Fibroblast of skin of back (primary cell): ENCODE measurements at places on chromosomes 1 and 21.

DNA sequence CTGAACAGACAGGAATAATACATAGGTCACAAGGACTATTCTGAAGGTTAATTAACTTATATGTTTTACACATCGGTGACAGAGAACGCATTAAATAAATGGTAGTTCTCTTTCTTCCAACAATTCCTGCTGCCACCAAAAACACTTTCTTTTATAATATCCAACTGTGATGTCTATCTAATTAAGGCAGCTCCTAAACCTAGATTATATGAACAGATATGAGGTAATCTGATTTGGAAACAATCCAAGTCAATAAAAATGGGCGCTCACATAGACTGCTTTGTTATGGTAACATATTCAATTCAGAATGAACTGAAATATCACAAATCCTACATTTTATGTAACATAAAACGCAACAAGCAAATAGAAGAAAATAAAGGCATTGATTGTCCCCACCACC lies 16.0 kb downstream of the CYYR1 start:
- DNase-seq: no peak

DNA sequence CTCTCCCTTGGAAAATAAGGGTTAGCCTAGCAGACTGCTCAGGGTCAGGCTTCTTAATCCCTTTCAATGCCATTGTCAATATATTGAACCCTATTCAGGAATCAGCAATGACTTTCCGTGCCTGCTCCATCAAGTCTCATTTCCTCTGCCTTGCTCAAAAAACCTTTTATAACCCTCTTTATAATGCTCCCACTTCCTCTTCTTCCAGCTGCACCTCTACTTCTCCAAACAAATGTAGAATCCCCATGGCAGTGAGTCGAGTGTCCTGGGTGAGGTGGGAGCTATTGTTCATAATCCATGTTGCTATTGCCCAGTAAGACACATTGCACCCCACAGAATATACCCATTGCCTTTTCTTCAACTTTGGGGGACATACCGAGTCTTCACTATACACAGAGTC lies 58.6 kb downstream of the OLIG1 start:
- DNase-seq: no peak

GRCh38 chr1:42922687-42923366 lies 35.8 kb downstream of the SLC2A1 start:
- peak; percentile 79 for DNase-seq

DNA sequence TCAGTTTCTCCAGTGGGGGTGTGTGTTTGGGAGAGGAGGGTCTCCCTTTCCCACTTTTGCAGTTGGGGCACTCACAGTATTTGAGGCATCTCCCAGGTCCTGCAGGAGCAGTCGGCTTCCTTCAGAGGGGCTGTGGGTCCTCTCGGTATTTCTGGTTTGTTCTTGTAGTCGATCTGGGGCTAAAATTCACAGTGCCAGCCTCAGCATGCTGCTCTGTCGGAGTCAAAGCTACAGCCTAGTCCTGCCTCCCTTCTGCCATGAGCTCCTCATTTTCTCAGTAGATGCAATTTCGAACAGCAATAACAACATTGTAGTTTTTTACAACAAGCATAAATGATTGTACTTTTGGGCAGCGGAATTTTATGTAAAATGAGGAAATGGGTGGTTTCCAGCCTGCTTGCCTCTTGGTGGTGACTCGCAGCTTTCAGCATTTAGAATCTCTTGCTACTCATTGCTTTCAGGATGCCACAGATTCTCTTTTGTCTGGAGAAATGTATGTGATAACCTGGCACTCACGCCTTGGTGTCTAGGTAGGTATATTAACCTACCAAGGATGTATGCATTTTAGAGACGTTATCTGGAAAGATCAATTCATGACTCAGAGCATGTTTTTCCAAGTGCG lies 82.4 kb upstream of the C21orf91 start:
- no peak for DNase-seq

- DNase-seq: no peak
These were observed 109.7 kb downstream of the PPIAL4G start for GRCh38 chr1:148373192-148373925.
